Naive thymus-derived CD8-positive, alpha-beta T cell (primary cell): ENCODE measurements at places on chromosomes 6 and 20.

DNA sequence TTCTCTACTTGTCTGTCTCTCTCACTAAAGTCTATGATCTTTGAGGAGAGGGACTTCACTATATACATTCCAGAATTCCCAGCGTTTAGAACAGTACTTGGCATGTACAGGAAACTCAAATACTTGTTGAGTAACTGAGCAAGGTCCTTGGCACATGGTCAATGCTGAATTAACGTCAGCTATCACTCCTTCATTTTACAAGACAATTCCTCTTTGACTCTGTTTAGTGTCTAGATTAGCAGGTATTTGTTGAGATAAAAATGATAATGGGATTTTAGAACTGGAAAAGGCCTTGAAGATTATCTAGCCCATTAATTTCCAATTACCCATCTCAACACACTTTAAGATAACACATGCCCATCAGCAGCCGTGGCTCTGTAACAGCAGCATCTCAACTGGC is 6.6 kb upstream of the GUCA1B start:
- no peak for DNase-seq

DNA sequence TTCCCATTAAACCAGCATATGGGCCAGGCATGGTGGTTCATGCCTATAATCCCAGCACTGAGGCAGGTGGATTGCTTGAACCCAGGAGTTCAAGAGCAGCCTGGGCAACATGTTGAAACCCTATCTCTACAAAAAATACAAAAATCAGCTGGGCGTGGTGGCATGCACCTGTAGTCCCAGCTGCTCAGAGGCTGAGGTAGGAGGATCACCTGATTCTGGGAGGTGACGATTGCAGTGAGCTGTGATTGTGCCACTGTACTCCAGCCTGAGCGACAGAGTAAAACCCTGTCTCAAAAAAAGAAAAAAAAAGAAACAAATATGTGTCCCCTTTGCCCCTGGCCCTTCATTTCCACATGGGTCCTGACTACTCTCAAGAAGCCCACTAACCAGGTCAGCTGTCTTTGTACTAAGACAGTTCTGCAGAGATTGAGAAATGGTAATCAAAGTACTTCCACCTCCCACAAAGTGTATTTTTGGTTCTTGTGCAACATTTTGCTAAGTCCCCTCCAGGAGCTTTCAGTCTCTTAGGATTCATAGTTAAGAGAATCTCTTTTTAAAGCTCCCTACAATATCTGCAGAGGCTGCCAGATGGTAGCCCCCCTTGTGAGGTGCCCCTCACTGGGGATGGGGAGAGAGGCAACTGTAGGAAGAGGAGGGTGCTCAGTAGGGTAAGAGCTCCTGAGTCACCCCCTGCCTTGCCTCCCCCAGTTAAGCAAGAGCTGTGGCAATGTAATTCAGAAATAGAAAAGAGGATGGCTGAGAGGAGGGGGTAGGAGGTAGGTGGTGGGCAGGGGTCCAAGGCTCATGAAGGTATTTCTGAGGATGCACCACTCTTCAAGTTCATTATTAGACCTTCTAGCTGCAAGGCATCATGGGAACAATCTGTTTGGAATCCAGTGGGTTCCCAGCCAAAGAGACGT is 16.5 kb upstream of the WFDC2 start:
- DNase-seq = no peak

GRCh38 chr6:9250852-9251251 is 815.5 kb upstream of the SLC35B3 start:
- DNase-seq = no peak

DNA sequence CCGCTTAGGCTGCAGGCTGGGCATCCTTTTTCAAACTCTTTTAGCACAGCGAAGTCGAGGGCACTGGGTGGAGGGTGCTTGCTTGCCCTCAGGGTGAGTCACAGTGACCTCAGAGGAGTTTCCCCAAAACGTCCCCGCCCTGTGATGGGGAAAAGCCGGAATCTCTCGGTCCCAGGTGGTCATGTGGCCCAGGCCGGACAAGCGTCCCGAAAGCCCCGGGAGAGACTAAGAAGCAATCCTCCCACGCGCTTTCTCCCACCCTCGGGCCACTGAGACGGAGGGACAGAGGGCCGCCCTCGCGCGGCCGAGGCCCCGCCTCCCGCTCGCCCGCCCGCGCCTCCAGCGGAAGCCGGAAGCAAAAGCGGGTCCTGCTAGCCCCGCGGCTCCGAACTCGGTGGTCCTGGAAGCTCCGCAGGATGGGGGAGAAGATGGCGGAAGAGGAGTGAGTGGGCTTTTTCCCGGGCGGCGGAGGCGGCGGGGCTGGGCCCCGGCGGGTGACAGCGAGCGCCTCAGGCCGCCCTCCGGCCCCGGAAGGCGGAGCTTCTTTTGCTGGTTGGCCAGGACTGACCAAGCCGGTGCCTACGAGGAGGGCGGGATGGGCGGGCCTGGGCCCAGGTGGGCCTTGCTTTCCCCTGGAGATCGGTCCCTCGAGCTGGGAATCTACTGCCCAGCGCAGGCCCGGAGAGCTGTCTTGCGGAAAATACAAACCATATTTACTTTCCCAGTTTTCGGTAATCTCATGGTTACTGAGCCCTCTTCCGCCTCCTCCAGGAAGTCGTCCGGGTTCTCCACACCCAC is at the start of gene SLC9A8:
TSS of gene SLC9A8 (plus strand) at position 322 of the 798 bp plus-strand sequence. CDS start at position 417, 95 bp downstream.
- DNase-seq = peak; percentile 89

DNA sequence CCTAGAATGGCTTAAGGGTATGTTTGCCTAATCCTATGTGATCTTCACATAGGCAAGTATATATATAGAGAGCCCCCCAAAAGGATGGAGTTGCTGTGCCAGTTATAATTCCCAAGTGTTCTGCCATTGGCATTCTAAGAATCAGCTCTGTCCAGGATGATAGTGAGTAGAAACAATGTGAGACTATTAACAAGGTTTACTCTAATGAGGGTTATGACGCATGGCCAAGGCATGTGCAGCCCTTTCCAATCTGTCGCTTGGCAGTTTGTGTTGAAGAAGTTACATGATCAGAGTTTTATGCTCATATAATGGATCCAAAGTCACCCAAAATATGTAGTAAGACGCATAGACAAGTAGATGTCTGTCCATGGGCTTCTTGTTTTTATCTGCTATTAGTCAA is 33.6 kb downstream of the VGLL2 start:
- no peak for DNase-seq

DNA sequence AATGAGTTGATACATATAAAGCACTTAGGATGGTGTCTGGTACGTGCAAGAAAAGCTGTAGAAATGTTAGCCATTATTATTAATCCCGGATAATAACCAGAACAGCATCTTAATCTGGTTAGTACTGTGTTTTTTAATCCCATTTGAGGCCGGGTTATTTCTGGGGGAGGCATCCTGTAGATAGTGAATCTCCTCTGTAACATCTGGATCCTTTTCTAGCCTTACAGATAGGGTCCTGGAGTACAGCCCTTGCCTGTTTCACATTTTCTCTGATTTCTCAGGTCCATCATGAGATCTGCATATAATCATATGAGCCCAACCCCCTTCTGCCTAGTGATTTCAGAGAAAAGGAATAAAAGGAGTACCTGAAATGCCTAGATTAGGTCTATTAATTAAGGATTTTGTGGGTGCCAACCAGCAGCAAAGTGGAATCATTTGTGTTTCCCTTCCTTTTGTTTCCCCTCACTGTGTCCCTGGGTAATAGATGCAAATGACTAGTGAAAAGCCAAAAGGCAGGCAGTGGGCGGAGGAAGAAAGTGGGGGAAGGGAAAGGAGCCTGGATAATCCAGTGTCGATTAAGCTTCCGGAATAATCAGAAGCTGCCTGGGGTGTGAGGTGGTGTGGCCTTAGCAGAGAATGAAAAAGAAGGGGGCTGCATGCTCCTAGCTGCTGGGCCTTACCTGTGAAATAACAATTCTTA is 88.9 kb downstream of the SOBP start:
- DNase-seq = no peak

GRCh38 chr20:384723-385122 is 4.2 kb downstream of the TRIB3 start:
- DNase-seq = no peak

DNA sequence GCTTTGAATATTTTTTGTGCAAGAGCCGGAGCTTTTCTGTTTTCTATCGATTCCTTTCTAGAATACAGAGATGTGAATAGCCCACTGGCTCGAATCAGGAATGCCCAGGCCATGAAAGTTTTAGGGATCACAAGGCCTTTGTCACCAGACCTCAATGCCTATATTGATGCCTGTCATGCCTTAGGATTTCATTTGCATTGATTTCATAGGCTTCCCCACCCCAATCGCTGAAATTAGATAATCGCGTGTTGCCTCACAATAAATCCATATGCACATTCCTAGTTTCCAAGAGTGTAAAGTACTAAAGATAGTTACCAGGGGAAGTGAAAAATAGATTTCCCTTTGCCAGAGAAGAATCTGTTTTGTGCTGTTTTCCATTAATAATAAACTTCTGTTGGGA is 150.8 kb downstream of the SASH1 start:
- no peak for DNase-seq

- no peak for DNase-seq
Measured at GRCh38 chr6:136033416-136033815, 181.9 kb downstream of the PDE7B start.

- DNase-seq = no peak
Measured at GRCh38 chr6:15283986-15284361, 38.1 kb downstream of the JARID2 start.

DNA sequence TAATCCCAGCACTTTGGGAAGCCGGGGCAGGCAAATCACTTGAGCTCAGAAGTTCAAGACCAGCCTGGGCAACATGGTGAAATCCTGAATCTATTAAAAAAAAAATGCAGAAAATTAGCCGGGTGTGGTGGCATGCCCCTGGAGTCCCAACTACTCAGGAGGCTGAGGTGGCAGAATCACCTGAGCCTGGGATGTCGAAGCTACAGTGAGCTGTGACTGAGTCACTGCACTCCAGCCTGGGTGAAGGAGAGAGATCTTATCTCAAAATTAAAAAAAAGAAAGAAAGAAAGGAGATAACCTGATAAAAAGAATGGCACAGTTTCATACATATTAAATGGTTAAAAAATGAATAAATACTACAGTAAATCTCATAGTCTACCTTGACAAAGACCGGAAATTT is 123.6 kb upstream of the TNFAIP3 start:
- DNase-seq = no peak

DNA sequence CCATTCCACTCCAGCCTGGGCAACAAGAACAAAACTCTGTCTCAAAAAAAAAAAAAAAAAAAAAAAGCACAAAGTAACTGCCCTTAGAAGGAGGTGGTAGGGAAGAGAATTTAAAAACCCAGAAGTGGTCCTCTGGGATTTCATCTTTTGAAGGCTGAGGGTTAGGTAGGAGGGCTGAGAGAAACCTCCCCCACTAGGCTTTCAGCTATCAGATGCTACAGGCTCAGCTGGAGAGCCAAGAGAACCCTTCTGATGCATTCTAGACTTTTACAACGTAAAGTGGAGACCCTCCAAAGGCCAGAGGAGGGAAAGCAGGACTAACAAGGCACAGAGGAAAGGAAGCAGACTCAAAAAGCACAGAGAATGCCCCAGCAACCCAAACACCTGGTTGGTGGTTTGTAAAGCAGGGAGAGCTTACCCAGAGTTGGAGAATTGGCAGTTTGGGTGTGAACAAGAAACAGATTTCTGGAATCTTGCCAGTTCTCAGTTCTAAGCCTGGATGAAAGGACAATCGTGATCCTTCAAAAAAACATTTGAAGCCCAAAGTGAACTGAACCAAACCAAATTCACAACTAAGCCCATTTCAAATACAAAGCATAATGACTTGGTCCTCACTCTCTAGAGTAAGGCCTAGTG is 23.2 kb upstream of the SPAG4 start:
- no peak for DNase-seq

DNA sequence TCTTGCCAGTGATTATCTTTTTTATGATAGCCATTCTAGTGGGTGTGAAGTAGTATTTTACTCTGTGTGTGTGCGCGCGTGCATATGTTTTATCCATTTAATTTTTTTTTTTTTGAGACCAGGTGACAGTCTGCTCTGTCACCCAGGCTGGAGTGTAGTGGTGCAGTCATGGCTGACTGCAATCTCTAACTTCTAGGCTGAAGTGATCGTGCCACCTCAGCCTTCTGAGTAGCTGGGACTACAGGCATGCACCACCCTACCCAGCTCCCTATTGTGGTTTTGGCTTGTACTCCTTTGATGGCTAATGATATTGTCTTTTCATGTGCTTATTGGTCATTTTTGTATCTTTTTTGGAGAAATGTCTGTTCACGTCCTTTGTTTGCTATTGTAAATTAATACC is 33.3 kb downstream of the ITCH start:
- no peak for DNase-seq

DNA sequence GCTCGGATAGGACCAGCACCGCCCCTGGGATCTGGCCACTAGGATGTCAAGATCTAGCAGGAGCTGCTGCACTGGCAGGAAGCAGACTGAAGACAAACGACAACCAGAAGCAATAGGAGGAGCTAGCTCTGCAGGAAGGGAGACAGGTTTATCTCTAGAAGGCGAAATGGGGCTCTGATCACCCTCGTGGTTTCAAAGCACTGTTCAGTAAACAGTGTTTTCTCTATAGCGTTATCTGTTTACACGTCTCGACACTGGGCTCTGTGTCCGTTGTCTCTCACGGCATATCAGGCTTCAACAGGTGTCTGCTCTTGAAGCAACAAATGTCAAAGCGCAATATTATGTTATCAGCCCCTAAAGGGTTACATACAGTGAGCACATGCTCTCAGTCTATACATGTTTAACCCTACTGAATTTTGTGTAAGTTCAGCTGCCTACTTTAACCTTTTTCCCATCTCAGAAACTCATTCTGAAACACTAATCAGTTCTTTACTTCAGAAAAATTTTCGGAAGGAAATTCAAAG is 23.8 kb downstream of the TMEM14B start:
- no peak for DNase-seq

GRCh38 chr6:13433709-13434121 is 53.7 kb downstream of the GFOD1 start:
- DNase-seq = no peak

DNA sequence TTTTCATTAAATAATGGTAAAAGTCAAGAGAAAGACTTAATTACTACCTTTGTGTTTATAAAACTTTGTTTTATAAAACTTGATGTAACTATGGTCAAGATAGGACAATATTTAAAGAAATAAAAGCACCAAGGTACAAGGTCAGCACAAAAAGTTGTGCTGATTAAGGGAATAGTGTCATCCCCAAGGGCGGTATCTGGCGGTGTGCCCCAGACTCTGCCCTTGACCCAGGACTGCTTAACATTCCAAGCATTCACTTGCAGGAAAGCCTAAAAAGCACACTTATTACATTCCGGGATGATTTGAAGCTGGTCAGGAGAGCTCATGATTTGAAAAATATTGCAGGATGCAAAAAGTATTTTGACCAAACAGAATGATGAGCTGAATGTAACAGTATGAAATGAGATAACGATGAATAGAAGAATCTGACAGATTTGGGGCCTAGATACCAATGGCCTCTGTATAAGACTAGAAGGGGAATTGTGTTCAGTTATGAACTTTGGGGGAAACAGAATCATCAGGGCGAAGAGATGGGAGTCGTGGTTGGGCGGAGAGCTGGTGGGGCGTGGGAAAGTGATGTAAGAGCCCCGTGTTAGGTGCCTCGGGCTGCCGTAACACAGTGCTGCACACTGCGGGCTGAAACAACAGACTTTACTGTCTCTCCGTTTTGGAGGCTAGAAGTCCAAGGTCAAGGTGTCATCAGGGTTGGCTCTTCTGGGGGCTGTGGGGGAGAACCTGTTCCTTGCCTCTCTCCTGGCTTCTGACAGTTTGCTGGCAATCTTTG is 77.2 kb downstream of the CDC5L start:
- DNase-seq = no peak

GRCh38 chr20:62793757-62794006 is 2.6 kb upstream of the MRGBP start:
- peak; percentile 31 for DNase-seq

GRCh38 chr20:23569570-23569969 is 1.3 kb upstream of the CST9L start:
- no peak for DNase-seq
